Muscle of leg (tissue), 16 donors: ENCODE measurements at places on chromosomes 7 and 10. TPM values are rescaled to one million over a fixed set of nuclear protein-coding genes. Genes with fewer than 3 reads are reported as not detected.

Gene MAGI2
- 6.0 TPM for total RNA-seq

Gene NEUROD6
- total RNA-seq, result 0.04 TPM

- peaks cover 23% of the 10 kb centered on the region for H3K27me3 ChIP-seq
- H3K4me1 ChIP-seq, result peaks cover 9% of the 10 kb centered on the region
- no peaks in the 10 kb centered on the region for H3K36me3 ChIP-seq
- H3K4me3 ChIP-seq, result no peak overlapping the region
- H3K27ac ChIP-seq, result no peak overlapping the region
- peak; percentile 84 for DNase-seq
These were observed 59.6 kb downstream of the ADRB1 start for GRCh38 chr10:114103284-114103683.

- no peaks in the 10 kb centered on the region for H3K36me3 ChIP-seq
- H3K27ac ChIP-seq, result no peak overlapping the region
- H3K27me3 ChIP-seq, result peaks cover 26% of the 10 kb centered on the region
- peak; percentile 14 for DNase-seq
These were observed 18.7 kb downstream of the SRRM3 start for GRCh38 chr7:76220185-76221057.

DNA sequence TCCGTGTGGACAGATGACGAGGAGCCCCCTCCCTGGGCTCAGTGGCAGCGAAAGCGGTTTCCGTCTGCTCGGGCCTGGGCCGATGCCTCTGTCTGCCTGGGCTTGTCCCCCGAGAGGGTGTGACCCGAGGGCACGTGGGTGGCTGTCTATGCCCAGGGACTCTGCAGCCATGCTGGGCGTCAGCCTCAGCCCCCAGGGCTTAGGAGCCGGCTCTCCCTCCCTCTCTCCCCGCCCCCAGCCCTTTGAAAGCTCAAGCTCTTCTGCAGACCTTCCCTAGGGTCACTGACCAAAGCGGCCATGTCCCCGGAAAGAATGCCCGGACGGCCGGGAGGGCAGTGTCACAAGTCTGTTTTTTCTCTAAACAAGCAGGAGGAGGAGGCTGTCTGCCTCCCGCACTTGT lies 7.1 kb downstream of the MICALL2 start:
- no peaks in the 10 kb centered on the region for H3K36me3 ChIP-seq
- no peak overlapping the region for H3K27ac ChIP-seq
- peaks cover 28% of the 10 kb centered on the region for H3K4me1 ChIP-seq
- H3K27me3 ChIP-seq, result no peaks in the 10 kb centered on the region

DNA sequence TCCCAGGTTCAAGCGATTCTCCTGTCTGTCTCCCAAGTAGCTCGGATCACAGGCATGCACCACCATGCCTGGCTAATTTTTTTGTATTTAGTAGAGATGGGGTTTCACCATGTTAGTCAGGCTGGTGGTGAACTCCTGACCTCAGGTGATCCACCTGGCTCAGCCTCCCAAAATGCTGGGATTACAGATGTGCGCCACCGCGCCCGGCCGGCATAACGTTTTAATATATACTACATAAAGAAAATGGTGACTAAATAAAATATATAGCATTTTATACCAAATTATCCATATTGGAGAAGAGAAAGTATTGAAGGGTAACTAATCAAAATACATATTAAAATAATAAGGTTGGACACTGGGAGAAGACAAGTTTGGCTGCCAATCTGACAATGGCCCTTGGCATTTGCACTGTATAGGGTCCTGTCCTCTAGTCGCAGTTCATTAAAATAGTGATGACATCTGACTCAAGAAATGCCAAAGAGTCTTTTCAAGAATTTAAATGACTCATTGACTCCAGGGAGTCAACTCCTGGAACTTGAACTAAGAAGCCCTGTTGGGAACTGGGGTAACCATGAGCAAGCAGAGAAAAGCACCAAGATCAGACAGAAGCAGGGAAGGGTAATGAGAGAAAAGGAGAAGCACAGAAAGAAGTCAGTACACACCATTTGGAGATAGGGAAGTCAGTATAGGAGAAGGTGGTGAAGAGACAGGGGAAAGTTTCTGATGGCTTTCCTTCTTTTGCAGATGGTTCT lies 91.1 kb downstream of the CH25H start:
- peak; percentile 43 for DNase-seq
- no peak overlapping the region for H3K4me3 ChIP-seq
- no peaks in the 10 kb centered on the region for H3K4me1 ChIP-seq

DNA sequence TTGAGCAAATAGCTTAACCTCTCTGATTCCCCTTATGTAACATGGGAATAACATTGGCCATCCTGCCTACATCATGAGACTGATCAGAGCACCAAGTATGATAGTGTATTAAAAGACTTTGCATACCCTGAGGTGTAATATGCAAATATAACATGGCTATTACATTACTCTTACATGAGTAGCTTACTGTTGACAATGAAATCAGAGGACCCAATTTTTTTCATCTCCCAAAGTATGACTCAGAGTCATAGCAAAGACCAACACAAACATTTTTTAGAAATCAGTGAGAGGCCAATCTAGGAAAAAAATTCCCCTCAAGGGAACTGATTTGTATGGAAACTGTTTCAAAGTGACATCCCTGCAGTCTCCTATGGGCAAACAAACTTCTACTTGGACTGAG lies 47.0 kb upstream of the TMEM140 start:
- H3K36me3 ChIP-seq, result no peaks in the 10 kb centered on the region
- no peaks in the 10 kb centered on the region for H3K4me1 ChIP-seq
